ENCODE measurements at places on chromosomes 6 and 20.

GRCh38 chr20:62202083-62202395 lies 18.0 kb downstream of the HRH3 start:
- no peak for DNase-seq

- DNase-seq: no peak
Observed at GRCh38 chr6:11174242-11174611, 58.2 kb downstream of the NEDD9 start.

GRCh38 chr6:170464524-170464979 lies 88.6 kb downstream of the PSMB1 start:
- no peak for DNase-seq

DNA sequence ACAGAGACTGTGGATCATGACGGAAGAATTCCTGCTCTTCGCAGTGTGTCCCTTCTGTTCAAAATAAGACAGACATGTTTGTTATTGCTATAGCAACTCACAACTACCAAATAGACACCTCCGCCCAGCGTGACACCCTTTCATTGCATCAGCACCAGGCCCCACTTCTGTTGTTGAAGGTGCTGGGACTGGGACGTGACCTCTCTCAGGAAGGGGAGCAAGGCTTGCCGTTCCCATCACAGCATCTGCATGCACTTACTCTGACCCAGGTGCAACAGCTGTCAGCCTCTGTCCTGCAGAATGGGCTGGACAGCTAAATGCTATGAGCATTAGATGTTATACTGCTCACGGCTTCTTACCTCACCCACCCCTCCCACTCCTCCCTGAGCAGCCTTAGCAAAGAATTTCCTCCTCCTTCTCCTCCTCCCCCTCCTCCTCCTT lies 94.1 kb downstream of the DACT2 start:
- DNase-seq: no peak

- no peak for DNase-seq
Observed at GRCh38 chr6:24419526-24419925, 16.8 kb downstream of the MRS2 start.

GRCh38 chr6:33698494-33698893 lies 13.0 kb downstream of the UQCC2 start:
- DNase-seq: no peak

- no peak for DNase-seq
Observed at GRCh38 chr20:48008850-48009515, 223.7 kb upstream of the SULF2 start.

GRCh38 chr20:60760256-60761000 lies 491.6 kb upstream of the CDH4 start:
- no peak for DNase-seq

GRCh38 chr6:138833816-138834539 lies 38.1 kb downstream of the ECT2L start:
- DNase-seq: peak; percentile 93

DNA sequence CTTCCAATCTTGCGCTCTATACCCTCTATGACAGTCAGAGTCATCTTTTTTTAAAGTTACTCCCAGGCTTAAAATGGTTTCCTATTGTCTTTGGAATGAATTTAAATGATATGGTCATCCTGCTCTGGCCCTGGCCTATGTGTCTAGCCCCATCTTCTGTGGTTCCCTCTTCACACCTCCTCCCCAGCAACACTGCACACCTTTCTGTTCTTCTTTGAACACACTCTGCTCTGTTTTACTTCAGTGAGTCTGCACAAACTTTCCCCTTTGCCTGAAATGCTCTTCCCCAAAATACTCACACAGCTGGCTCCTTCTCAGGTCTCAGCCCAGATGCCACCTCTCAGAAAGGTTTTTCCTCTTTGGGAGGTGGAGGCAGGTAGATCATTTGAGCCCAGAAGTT lies 132.7 kb downstream of the FYN start:
- no peak for DNase-seq

GRCh38 chr6:88848870-88849269 lies 114.5 kb downstream of the RNGTT start:
- DNase-seq: no peak

DNA sequence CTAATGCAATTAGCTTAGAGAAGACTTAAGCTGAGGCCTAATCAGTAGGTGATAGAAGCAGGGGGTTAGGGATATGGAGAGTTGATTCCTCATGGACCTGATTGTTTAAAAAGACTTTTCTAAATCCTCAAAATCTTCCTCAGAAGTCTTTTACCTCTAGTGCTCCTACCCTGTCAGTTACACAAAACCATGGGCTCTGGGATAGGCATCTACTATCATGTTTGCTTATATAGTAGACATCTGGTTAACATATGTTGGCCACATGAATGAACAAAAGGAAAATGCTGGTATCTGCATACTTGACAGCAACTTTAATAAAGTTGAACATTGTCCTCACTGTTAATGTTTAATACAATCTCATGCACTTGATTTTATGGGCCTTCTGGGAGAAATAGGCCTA lies 61.5 kb upstream of the FKBP1C start:
- no peak for DNase-seq

DNA sequence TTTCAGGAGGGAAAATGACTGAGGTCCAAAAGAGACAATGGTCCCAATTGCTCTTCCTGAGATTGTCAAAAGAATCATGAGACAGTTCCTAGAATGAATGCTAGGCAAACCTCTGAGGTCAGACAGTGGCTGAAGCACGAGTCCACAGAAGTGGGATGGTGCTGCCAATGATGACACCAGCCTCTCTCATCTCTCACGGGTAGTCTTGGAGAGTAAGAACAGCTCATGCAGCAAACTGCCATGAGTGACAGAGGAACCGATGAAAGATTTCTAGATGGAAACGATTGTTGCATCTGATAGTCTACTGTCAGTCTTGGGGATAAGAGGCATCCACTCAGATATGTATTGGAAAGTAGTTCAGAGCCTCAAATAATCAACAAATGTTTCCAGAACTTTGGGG lies 188.7 kb downstream of the SLC24A3 start:
- DNase-seq: no peak

GRCh38 chr6:1667012-1667804 lies 57.5 kb downstream of the FOXC1 start:
- DNase-seq: peak; percentile 30

- DNase-seq: no peak
Observed at GRCh38 chr6:152508477-152508876, 128.7 kb downstream of the SYNE1 start.

DNA sequence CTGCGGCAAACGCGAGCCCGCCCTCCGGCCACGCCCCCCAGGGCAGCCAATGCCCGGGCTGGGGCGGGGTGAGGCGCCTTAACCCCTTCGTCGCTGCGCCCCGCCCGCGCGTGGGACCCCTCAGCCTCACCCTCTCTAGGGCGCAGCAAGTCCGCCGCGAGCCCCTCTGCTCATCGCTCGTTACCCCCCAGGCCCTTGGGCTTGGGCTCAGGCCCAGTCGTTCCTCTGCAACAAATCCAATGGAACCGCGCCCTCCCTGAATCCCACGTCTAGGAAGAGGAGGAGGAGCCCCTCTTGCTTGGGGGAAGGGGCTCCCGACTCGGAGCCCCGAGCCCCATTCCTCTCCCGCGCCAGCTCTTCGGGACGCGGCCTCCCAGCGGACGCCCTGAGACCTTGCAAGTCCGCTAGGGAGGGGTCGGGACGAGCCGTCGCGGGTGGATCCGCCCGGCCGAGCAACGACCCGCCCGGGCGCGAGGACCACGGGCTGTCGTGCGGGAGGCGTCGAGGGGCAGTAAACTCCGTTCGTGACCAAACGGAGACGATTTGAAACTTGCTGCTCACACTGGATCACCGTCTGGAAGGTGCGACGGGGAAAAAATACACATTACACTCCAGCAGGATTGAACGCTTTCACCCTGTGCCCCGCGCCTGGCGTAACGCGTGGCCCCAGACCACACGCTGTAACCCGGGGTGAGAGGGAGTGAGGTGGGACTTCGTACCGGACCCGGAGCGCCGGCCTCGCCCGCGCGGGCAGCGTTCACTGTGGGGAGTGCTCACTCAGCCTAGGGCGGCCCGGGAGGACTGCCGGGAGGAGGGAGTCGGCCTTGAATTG lies 477 bp upstream of the LZTS3 start:
- DNase-seq: peak; percentile 71

DNA sequence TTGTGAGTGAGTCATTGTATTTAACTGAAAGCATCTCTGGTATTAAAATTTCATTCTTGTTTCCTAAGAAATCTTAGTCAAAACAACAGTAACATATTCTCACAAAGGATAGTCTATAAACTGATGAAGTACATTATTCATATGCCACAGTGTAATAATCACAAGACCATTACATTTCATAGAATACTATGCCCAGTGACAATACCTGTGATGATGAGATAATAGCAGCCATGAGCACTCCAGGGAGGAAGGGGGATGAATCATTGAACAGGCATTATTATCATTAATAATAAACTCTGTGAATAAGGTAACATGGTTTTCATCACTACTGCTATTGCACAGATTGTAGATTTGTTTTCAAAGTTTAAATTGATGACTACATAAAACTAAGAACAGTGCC lies 667.9 kb downstream of the EPM2A start:
- DNase-seq: no peak

DNA sequence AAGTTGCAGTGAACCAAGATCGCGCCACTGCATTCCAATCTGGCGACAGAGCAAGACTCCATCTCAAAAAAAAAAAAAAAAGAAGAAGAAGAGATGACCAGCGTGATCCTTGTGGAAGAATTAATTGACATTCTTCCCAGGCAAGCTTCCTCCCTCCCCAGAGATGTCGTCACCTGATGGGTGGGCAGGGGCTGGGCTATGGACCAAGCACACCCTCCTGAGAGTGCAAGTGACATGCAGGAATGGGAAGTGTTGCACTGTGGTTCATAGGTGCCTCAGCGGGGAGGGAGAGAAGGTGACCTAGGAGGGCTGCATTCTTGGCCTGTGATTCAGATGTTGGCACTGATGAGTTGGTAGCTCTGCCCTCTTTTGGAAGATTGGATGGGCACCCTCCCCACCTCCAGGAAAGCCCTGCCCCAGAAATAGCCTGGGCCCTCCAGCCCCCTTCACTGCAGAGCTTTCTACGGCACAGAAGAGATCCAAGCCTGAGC lies 37.8 kb downstream of the TAF8 start:
- DNase-seq: no peak

- DNase-seq: no peak
Observed at GRCh38 chr6:166768761-166769160, 141.7 kb upstream of the RPS6KA2 start.

DNA sequence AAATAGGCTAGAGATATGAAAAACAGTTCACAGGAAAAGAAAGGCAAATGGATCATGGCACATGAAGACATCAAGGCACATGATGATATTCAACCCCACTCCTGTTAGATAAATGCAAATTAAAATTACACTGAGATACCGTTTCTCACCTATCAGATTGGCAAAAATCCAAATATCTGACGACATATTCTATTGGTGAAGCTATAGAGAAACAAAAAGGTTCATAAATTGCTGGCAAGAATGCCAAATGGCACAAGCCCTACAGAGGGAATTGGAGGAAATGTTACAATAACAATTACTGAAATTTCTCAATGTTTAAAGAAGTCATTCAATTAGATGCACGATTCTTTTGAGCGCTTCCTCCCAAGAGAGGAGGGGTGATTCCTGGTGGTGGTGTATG lies 45.3 kb upstream of the DSN1 start:
- no peak for DNase-seq

DNA sequence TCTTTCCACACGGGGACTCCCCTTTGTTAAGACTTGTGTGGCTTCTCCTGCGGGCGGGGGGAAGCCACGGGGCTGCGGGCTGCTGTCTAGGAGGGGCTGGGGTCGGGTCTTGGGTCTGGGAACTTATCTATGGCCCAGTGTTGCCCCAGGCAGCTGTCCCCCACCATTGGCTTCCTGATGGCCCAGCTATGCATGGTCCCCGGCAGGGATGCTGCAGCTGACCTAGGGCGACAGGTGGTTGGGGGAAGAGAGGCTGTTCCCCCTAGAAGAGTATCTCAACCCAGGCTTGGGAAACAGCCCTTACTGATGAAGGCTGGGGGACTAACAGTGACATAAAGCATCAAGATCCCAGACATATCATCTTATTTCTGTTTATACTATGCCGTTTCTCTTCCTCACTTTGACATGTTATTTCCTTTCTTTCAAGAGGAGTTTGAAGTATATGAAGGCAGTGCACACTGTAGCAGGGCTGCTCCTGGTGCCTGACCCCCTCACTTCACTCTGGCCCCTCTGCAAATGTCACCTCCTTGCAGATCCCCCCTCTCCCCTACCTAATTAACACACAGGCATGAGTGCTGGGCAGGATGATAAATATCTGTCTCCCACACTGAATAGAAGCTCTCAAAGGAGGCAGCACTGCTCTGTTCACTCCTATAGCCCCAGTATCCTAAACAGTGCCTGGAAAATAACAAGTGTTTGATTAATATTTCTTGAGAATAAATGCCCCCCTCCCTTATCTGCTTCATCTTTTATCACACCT lies 87.0 kb downstream of the HIVEP2 start:
- DNase-seq: no peak

DNA sequence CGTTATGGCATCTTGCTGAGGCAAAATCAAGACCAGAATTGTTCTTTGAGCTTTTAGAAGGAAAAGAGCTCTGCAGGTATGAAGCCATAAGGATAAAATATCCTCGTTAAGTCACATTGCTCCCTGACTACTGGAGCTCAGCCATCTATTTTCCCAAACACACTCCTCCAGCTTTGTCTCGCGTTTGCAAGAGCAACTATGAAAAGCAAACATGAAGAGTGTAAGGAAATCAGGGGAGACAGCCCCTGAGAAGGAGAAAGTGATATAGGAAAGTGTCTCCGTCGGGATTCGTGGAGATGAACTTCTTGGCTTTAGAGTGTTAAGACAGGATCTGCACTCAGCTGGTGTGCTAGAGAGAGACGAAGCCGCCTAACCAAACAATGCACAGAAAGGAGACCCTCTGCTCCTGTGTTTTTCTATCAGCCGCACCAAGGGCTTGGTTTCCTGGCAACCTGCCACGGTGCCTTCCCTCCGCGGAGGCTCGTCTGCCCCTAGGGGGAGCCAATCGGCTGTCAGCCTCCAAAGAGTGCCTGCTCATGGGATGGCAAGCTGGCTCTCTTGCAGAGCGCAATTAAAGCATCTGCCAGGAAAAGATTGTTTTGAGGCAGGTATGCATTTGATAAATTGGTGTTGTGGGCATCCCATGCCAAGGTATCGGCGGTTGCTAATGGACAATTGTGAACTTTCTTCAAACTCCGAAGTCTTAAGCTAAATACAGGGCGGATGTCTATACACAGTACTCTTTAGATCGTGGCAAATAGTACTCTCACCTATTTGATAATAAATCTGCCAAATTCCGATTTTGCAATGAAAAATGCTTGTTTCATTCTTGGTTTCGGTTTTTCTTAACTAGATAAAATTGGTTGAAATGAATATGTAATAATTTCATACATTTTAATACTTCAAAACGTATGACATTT lies 603.2 kb downstream of the RNF144B start:
- peak; percentile 91 for DNase-seq

GRCh38 chr6:131490441-131490840 lies 82.6 kb upstream of the ARG1 start:
- DNase-seq: no peak

GRCh38 chr6:36692220-36692619 lies 5.4 kb upstream of the RAB44 start:
- DNase-seq: no peak

GRCh38 chr6:139398658-139399057 lies 24.2 kb upstream of the CITED2 start:
- DNase-seq: no peak
